Stimulated activated CD4-positive, alpha-beta T cell treated with anti-CD3 and anti-CD28 coated beads, Interleukin-15, amount 100 ng/mL, for 1 hour (primary cell): ENCODE measurements at places on chromosomes 3 and 15.

- no peak for DNase-seq
These were observed 17.9 kb downstream of the PXK start for GRCh38 chr3:58350627-58351013.

GRCh38 chr3:156492801-156493261, 62.1 kb downstream of the SSR3 start:
- no peak for DNase-seq

- no peak for DNase-seq
These were observed 154.6 kb downstream of the LRTM1 start for GRCh38 chr3:54773271-54773670.

DNA sequence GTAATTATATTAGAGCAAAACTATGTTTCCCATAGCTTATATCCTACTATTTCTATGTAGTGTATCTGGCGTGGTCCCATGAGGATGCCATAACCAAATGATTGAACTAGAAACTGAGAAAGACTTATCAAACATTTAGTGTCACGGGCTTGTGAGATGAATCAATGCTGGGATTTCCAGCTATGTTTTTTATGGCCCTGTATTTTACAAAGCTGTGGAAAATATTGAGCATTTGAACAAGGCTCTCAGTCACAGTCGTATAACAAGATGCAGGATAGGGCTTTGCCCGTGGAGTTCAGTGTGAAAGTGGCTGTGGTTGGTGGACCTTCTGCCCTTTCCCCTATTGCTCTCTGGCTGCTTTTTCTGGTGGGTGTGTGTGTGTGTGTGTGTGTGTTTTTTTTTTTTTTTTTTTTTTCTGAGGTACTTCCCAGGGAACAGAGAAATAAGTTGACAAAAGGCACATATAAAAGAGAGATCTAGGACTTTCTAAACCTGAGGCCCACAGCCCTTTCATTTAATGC, 60.7 kb downstream of the CACNA1D start:
- no peak for DNase-seq

GRCh38 chr3:169602482-169602881, 61.0 kb downstream of the MECOM start:
- no peak for DNase-seq

DNA sequence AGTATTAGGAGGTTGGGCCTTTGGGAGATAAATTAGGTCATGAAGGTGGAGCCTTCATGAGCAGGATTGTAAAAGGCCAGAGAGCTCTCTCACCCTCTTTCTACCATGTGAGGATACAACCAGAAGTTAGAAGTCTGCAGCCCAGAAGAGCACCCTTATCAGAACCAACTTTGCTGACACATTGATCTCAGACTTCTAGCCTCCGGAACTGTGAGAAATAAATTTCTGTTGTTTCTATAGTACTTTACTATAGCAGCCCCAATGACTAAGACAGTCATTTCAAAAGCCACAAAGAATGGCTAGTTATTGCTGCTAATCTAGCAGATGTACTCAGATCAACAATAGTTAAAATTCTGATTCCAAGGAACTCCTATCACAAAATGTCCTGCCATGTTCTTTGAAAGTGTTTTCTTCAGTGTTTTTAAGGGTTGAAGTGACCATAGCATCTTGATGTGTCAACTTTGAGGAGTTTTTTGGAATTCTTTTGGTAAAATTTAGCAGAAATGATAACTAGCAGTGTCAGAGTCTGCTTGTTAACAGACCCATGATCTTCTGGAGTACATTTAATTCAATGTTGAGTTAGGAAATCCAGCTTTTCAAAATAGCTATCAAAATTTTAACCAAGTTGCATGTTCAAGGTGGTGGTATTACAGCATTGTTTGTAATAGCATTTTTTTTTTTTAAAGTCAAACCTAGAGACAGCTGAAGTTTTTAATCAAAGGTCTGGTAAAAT, 10.3 kb downstream of the DZIP3 start:
- no peak for DNase-seq

DNA sequence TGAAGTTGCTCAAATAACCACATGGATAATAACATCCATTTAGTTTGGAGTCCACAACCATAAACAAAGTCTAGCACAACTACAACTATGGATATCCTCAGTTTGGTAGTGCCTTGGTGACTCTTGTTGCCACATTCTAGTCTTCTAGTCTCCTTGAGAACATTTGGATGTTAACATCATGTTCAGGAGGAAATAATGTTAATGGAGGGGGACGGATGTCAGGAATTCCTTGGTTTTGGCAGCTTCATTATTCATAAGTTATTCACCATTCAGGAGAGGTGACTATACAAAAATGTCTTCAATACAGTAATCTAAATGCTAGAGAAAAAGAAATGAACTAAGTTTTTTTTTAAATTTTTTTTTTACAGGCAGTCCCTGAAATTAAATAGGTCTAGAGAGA, 26.4 kb upstream of the GABPB1 start:
- DNase-seq, result no peak

GRCh38 chr3:193832833-193833413, 239.9 kb downstream of the OPA1 start:
- DNase-seq, result no peak

DNA sequence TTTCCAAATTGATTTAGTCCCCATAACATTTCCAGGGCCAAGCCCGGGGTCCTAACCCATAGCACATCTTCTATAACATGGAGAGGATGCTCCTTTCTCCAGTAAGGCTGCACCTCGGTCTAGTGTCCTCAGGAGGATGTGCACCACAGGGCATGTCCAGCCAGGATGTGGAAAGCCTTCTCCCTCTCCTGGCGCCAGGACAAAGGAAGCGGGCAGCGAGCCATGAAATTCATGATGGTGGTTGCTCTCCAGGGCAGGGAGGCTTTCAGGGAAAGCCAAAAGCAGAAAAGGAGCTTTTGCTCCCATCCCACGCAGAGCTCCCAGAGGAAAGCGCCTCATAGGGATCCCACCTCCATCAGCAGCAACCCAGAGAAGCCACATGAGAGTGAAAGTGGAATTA, 220.0 kb downstream of the ADAMTSL3 start:
- DNase-seq, result no peak

DNA sequence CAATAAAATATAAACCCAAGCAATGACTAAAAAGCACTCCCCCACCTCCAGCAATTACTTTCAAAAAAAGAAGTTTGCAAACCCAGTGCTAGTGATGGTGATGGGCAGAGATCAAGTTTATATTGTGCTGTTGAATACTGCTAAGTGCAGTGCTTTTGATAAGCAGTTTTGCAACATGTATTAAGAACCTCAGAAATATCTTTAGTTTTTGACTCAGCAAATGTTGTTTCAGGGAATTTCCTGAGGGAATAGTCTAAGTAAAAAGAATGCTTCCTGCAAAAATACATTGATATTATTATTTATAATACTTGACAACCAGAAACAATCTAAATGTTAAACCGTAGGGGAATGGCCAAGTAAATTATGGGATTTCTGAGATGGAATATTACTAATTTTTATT, 69.3 kb downstream of the ADAMTSL3 start:
- no peak for DNase-seq

GRCh38 chr15:67907184-67907723, 67.4 kb upstream of the RNU6-1 start:
- no peak for DNase-seq

DNA sequence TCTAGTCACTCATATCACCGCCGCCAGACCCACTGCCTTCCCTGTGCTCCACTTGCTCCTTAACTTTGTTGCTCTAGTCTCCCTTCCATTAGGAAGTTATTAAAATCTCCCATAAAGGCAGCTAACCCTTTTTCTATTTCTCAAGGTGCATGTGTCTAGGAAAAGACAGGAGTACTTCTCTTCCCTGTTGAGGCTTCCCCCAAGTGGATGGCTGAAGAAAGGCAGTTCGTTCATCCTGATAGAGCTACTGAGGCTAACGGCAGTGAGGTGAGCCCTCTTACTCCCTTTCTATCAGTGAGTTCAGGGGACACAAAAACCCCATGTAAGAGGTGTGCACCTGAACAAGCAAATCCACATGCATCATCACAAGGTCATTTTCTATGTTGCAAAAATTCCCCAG, 397.8 kb downstream of the IGSF11 start:
- DNase-seq, result no peak

DNA sequence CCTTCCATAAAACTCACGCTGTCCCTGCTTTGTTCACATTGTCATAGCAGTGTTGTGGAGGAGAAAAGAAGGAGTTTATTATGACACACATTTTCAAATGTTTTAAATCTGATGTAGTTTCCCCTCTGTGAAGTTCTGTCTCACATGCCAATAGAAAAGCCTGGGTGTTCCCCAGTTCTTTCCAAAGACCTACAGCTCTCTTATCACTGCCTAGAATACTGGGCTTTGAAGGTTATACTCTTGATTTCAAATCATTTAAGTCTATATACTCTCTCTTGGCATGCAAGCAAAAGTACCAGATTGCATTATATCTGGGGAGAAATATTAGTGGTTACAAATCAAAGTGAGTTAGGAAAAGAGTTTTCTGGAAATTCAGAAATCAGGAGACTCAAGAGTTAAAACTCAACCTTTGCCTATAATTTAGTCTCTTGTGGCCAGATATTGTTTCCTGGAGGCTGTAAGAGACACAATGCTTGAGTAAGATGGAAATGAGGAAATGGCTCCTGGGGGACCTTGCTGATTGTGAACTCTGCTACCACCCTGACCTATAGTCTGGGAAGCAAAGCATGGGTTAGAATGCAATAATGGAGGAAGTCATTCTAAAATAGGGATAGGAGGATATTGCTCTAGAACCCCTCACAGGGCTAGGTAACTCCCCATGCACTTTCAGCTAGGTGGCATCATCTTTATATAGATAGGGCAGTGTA, 182.8 kb downstream of the KCNAB1 start:
- DNase-seq, result no peak

DNA sequence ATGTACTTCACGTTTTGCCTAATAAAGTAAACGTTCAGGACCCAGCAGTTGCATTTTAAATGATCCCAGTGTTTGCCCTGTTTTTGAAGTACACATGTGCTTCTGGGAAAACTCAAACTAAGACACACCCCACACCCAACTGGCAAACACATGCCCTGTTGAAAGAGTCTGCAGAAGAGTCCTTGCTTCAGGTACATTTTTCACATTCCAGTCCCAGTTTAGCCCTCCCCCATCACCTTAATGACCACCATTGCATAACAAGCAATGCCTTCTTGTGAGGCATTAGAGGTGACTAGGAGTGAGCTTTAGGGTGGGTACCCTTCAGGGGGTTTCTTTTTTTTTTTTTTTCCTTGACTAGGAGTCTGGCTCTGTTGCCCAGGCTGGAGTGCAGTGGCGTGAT, 322.3 kb downstream of the CNTN4 start:
- DNase-seq, result no peak

DNA sequence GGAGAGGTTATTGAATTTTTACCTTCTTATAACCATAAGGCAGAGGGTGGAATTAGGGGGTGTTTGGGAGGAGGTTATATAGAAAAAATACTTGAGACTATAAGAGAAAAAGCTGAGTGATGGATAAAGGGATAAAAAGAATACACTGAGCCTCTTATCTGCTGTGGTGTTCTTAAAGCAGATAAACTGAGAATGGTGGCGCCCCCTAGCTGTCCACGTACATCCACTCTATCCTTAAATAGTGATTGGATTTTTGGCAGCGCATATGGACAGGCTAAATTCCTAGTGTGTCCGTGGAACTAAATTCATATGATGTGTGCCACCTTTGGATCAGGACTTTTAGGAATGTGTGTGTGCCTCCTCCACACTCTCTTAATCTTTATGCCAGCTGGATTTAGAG, 121.1 kb downstream of the OXSM start:
- DNase-seq, result peak; percentile 11

GRCh38 chr3:13654330-13655060, 105.6 kb downstream of the FBLN2 start:
- DNase-seq, result no peak

DNA sequence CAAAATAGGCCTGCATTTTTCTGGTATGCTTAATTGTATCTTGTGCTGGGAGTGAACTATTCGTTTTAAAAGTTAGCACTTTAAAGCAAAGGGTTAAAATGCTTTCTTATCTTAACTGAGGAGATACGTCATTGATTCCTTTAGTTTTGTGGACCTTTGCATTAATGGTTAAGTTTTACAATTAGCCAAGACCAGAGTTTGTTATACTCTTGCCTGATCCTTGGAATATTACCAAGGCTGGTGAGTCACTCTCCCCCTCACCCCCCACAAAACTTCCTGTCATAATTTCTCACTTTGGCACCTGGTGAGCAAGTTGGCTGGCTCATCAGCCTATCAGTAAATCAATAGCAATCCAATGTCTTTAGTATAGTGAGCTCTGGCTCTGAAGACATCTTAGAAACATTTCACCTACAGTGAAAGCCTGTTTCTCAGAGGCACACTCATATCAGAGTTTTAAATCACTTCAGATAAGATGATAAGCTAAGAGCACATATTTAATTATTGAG, 26.7 kb downstream of the SLC2A2 start:
- DNase-seq, result no peak

DNA sequence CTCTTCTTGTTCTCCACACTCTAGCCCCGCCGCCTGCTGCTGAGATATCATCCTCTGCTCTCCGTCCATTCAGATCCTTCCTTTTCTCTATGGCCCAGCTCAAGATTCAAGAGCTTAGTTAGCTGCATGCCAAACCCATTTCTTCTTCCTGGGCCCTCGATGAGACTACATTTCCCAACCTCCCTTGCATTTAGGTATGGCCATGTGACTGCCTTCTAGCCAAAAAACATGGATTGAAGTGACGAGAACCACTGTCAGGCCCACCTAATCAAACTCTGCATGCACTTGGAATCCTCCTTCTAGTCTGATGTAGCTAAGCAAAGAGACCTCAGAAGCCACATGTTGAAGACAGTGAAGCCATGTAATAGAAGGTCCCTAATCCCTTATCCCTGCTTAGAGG, 308.2 kb downstream of the VPS13C start:
- DNase-seq, result no peak

- no peak for DNase-seq
These were observed 11.8 kb upstream of the CXCR6 start for GRCh38 chr3:45931496-45931895.

DNA sequence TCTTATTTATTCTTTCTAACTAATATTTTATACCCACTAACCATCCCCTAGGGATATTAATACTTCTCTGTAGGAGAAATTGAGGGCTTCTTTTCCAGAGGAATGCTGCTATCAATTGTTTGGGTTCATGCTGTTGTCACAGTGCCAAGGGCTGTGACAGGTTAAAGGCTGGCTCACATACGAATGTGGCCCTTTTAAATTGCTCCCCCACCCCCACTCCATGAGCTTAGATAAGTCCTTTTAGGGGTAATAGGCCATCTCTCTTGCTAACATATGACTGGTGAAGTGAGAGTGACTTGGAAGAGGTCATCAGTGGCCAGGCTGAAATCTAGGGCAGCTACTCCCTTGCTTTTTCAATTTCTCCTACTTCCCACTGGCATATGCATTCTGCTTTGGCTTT, 121.9 kb upstream of the DPH6 start:
- no peak for DNase-seq

DNA sequence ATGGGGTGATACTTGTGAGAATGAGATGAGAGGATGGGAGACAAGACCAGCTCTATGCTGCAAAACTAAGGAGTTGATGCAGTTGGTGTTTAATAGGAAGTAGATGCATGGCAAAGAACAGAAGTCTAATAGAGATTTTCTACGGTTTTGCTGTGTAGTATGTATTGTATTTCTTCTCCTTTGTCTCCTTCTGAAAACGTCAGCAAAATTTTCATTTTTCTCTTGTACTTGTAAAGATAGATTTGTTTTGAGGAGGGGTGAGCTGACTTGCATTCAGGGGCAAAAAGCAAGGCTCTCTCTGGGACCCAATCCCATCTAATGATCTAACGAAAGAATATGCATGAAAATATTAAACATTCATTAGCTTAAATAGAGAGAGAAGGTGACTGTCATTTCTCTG, 94.6 kb upstream of the NANOGP8 start:
- no peak for DNase-seq

- DNase-seq, result no peak
These were observed 256.6 kb upstream of the PROK2 start for GRCh38 chr3:72041511-72041910.
